ENCODE measurements at places on chromosomes 6 and 20.
A peak's percentile ranks its signal among the peaks of the same experiment; 100 is the strongest.

- DNase-seq, result peak; percentile 13
These were observed 386.4 kb upstream of the MMS22L start for GRCh38 chr6:97669191-97670031.

DNA sequence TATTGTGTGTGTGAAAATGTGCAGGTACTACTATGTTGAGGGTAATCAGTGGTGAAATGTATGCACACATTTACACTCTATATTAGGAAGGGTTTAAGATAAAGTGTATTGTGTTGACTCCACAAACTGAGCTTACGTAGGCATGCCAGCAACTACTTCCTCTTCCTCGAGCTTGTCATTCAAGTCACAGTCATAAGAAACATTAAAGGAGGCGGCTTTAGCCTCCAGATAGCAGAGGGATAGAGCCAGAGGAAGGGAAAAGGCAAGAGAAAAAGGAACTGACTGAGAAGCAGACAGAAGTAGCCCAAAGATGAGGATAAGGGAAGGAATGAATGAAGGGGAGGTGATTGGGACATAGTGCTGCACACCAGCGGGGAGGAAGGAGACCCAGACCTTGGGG is 55.2 kb downstream of the SMLR1 start:
- no peak for DNase-seq

- peak; percentile 64 for DNase-seq
These were observed 73.7 kb downstream of the DTNBP1 start for GRCh38 chr6:15588971-15589634.

DNA sequence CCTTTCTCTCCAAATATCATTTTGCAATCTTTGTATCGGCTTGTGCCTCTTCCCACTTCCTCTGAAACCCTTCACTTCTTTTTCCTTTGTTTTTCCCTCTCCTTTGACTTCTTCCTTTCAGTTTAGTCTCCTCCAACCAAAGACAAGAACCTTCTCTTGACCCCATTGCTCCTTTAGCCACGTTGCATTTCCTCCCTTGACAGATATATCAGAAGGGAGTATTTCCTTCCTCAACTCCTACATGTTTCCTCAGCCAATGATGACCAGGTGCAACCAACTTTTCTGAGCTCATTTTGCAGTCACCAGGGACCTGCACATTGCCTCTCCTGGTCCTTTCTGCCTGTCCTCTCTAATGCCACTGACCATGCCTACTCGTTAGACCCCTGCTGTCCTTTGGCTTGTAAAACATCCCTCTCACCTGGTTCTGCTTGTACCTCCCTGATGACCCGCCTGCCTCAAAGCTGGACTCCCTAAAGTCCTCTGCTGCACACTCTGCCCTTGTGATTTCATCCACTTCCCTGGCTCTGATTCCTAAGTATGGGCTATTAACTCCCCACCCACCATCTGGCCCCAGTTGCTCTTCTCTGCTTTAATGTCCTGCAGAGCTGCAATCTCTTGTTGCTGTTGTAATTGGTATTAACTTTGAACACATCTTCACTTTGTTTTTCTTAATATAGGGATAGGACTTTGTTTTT is 27.4 kb downstream of the SLC22A16 start:
- no peak for DNase-seq

- no peak for DNase-seq
These were observed 51.7 kb downstream of the MYH7B start for GRCh38 chr20:35007413-35007812.

GRCh38 chr20:50191544-50192363 is 1.1 kb downstream of the CEBPB start:
- no peak for DNase-seq

- peak; percentile 5 for DNase-seq
These were observed 60.0 kb upstream of the PBOV1 start for GRCh38 chr6:138278326-138278725.

DNA sequence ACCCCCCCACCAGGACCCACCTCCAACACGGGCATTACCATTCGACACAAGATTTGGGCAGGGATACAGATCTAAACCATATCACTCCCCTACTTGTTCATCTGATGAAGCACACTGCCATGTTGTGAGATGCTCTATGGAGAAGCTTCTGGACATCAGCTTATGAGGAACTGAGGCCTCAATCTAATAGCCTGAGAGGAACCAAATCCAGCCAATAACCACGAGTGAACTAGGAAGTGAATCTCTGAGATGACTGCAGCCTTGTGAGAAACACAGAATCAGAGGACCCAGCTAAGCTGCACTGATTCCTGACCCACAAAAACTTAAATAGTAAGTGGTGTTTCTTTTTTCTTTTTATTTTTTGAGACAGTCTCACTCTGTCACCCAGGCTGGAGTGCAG is 21.6 kb upstream of the ZBTB2 start:
- no peak for DNase-seq

DNA sequence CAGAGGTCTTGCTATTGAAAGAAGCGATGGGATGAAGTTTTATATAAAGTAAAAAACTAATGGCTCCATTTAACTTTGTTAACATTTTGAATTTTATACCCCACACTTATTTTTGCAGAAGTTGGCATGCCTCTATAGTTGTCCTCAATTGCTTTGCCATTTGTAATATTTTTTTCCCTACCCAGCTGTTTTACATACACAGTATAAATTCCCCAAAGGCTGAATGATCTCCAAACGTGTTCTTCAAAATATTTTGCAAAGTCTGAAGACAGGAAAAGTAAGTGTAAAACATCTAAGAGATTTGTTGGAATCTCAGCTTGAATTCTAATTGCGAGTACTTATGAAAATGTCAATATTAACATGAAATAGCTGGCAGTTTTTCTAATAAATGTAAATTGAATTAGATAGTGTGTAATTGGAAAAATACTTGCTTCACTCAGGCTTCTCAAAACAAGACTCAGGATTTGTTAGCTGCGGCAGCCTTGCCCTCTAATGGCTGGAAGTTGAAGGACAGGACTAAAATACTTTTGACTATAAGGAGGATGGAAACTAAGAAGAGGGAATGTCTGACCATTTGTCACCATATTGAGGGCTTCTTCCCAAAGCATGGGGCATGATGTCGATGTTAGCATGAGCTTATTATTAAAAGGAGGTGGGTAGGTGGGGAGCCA is 226.8 kb downstream of the UST start:
- DNase-seq, result peak; percentile 29

DNA sequence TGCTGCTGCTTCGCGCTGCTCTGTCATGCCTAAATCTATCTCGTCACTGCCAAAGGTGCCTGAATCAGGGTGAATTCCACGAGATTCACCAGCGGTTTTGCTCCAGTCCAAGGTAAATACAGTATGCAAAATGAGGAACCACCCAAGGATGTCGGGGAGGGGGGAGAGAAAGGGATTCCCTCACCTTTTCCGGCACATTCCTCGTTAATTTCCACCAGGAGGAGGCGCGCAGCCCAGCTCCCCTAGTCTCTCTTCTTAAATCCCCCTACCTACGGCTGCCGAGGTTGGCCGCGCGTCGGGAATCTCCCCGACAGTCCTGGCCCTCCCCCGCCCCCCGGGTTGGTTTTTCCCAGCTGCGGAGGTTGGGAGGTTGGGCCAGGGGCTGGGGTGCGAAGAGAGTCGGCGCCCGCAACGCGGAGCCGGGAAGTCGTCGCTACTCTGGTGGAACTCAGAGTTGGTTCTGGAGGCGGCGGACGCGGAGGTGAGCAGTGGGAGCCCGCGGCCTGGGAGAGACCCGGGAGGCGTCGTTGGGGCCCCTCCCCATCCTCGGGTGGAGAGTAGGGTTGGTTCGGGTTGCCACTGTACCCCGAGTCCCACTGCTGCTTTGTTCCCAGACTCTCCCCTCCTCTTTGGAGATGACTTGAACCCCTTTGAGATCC is at the start of gene TPBG:
Gene TPBG, plus strand, starts transcription at position 390 of the 659 bp plus-strand sequence. CDS start 1,145 bp downstream, outside the sequence.
- DNase-seq, result peak; percentile 48
